ENCODE measurements at places on chromosomes 11 and 22.

DNA sequence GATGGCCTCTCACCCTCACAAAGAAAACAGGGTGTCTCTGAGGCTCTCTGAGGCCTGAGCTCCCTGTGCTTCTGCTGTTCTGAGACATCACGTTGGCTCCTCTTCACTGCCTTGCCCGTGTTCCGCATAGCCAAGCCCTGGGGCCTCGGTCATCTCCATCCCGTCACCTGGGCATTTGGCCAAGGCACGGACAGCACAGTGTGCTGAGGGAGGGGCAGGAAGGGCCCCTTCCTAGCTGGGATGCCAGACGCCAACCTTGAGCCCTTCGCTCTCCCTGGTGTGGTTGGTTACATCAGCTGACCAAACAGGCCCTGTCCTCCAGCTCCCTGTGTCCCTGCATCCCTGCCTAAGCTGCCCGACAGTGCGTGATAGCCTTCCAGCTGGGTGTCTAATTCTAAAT lies 25.9 kb downstream of the MOV10L1 start:
- peak; percentile 28 for DNase-seq

GRCh38 chr22:23236026-23236425 lies 55.7 kb downstream of the BCR start:
- DNase-seq = no peak

GRCh38 chr11:74684661-74685060 lies 46.6 kb downstream of the CHRDL2 start:
- no peak for DNase-seq

- no peak for DNase-seq
Measured at GRCh38 chr22:41327124-41327523, 25.8 kb downstream of the ZC3H7B start.

DNA sequence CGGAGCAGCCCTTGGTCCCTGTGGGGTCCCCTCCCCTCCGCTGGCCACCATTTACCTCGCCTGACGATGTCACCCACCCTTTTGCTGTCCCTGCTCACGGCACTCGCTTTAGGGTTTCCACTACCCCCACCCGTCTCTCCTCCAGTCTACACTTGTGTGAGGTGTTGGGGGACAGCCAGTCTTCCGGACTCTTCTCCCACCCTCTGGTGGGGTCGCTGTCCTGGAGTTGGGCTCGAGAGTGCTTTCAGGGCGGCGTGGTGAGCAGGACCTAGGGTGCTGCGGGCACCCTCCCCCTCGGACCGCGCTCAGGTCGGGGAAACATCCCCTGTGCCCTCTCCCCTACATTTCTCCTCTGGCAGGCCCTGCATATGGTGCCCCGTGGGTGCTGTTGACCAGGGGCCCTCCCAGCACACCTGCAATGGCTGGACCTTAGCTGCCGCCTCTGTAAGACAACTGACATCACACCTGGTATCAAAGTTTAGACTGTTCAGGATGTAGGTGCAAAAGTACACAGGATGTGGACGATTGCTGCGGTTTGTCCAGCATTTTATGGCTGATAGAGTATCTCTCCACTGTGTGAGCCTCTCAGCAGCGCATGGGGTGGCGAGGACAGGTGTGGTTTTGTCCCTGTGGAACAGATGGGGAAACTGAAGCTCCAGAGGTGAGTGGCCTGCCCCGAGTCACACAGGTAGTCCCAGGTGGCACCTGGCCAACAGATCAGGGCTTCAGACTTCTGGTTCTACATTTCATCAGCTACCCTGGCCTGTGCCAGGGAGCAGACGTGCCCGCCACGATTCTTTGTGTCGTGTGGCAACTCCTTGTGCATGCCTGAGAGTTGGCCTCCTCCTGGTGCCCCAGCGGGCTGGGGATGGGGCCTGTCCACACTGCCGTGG lies 1.2 kb downstream of the GRK2 start:
- DNase-seq = no peak

DNA sequence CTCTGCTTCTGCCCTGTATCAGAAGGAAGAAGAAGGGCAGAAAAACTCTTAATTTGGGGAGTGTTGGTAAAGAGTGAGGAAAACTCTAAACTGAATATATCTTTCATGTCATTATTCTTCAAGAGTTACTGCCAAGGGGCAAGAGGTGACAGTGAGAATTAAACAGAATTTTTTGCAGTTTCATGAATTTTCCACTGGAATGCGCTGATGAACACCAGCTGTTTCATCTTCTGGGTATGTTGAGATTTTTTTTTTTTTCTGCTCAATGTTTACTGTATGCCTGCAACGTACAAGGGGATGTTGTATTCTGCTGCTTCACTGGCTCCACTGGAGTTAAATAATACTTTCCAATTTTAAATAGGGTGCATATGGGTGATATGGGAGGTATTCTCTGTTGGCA lies 117.8 kb downstream of the FAM76B start:
- peak; percentile 12 for DNase-seq

DNA sequence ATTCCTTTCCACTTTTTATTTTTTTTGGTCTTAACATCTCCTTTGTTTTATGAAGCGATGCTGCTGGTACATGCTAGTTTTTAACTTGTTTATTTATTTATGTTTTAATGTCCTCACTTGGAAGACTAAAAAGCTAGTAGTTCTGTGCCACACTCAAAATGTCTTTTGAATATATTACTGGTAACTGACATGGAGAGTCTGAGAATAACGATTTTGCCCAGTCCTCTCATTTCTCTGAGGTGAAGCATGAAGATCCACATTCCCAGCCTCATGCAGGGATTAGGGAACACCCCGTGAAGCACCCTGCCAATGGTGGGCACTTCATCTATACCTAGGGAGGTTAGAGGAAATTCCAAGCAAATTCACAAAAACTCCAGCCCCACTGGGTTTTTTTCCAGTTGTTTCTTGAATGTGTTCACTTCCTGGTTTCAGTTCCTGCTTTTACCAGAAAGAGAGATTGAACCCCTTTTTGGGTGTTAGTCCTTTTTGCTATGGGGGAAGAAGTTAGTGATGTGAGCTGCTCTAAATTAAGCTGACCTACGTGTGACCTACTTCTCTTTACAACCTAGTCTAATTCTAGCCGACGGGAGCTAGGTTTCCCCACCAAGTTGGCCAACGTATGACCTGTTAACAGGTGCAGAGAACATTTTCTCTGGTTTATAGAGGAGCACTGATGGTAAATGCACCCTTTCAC lies 106.1 kb downstream of the SLC1A2 start:
- no peak for DNase-seq

- no peak for DNase-seq
Measured at GRCh38 chr11:118306556-118306955, 2.0 kb downstream of the CD3E start.

GRCh38 chr22:26766510-26767350 lies 109.3 kb downstream of the MIAT start:
- DNase-seq = no peak

DNA sequence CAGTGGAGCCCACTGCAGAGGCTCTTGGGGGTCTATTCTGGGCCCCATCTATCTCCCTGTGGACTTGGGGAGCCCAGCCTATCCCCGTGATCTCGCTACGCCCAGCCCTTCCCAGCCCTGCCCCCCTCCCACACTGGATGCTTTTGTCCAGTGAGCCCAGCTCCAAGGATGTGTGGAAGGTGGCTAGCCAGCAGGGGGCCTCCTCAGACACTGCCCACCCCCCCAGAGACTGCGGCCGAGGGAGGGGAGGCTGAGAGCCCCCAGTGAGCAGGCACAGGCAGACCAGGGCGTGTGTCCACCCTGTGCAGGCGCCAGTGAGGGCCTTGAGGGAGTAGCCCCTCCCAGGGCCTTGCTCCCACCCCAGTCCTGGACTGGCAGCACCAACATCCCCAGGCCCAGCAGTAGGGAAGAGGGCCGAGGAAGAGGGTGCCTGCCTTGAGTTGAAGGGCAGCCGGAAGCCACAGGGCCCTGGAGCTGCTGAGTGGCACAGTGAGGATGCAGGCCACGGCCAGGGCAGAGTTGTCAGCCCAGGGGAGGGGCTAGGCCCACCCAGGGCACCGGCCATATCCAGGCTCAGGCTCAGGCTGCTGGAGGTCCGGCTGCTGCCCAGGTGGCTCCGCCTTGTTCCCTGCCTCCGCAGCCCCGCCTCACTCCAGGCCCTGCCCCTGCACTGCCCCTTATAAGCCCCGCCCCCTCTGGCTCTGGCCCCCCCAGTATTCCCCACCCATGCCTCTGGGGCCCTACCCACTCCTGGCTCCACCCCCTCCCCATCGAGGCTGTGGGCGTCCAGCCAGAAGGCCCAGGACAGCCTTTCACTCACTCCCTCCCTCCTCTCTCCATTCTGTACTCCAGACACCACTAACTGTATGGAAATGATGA lies 28.0 kb downstream of the MOB2 start:
- peak; percentile 31 for DNase-seq

- DNase-seq = no peak
Measured at GRCh38 chr11:70477609-70478008, 79.3 kb downstream of the CTTN start.

GRCh38 chr11:116334596-116334995 lies 438.2 kb downstream of the BUD13 start:
- no peak for DNase-seq

- DNase-seq = no peak
Measured at GRCh38 chr11:16086229-16086819, 270.0 kb downstream of the SOX6 start.

DNA sequence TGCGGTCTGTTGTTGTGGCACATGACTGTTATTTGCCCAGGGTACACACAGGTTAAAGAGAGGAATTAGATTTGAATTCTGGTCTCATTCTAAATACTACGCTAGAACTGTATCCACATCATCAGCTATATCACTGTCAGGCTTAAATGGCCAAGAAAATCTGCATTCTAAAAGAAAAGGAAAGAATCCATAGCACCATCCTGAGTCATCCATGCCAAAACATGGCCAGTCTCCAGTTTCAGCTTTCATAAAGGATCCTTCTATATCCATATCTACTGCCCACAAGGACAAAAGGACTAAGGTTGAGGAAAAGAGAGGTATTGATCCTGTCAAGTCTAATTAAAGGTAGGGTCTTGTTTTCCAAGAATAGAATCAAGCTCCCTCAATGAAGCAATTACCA lies 73.6 kb upstream of the GDPD4 start:
- DNase-seq = peak; percentile 35

- peak; percentile 35 for DNase-seq
Measured at GRCh38 chr11:124623861-124624525, 1.3 kb downstream of the TBRG1 start.

GRCh38 chr11:105132716-105133511 lies 6.7 kb downstream of the CARD18 start:
- DNase-seq = peak; percentile 92

DNA sequence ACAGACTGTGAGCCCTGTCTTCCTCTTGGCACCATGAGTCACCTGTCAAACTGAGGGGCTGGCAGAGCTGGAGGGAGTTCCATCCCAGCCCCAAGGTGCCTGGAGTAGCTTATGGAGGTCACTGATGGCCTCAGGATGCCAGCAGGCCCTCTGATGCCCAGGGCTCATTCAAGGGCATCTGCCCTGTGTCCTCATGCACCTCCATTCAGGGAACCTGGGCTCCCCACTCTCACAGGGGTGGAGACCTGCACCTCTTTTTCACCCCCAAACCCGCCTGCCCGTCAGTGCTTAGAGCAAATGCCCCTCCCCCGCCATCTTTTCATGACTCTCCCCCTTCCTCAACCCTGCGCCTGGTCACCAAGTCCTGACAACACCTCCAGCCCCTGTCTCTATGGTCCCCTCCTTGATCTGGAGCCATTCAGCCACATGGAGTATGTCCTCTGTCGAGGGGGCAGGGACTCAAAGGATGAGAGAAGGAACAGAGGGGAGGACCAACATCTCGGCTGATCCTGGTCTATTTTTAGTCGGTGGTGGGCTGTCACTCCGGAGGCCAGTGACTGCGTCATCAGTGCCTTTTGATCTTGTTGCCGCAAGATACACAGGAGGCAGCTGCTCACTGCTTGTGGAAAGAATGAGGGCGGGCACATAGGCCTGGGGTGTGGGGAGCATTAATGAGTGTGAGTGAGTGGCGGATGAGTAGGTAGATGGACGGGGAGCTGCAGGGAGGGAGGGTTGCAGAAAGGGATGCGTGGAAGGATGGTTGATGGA lies 72.2 kb downstream of the CDKN1C start:
- DNase-seq = peak; percentile 71

- DNase-seq = no peak
Measured at GRCh38 chr11:14703731-14704130, 60.1 kb downstream of the PDE3B start.

GRCh38 chr22:31857247-31857646 lies 87.1 kb upstream of the YWHAH start:
- no peak for DNase-seq

- DNase-seq = peak; percentile 45
Measured at GRCh38 chr22:44669561-44669976, 32.4 kb upstream of the PRR5 start.

- DNase-seq = peak; percentile 87
Measured at GRCh38 chr11:76763573-76764346, 19.4 kb upstream of the TSKU start.

GRCh38 chr11:44876906-44877305 lies 73.8 kb downstream of the TP53I11 start:
- no peak for DNase-seq

DNA sequence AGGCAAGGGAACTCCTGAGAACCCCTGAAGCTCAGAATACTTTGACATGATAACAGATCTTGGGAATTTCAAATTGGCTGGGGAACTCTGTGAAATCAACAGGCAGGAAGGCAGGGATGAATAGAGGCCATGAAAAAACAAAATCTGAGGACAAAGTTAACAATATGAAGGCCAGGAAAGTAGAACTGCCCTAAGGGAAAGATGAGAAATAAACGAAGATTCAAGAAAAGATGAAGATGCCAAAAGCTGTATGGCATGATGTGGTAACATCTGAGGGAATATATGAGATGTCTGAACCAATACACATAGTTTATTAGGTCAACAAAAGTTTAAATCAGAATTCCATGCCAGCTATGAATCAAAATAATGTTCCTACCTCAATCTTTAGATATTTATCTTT lies 25.0 kb downstream of the SERGEF start:
- DNase-seq = no peak

GRCh38 chr11:1665313-1665712 lies 31.7 kb upstream of the KRTAP5-6 start:
- no peak for DNase-seq

Data from choroid plexus epithelial cell (primary cell).